ENCODE measurements at places on chromosomes 16 and 17. TPM values are rescaled to one million over a fixed set of nuclear protein-coding genes. Genes with fewer than 3 reads are reported as not detected.

- DNase-seq, result no peak
Measured at GRCh38 chr16:25224731-25225319, 8.1 kb downstream of the AQP8 start.

GRCh38 chr16:11205754-11206581, 50.0 kb downstream of the SOCS1 start:
- peak; percentile 46 for DNase-seq

- no peak for DNase-seq
Measured at GRCh38 chr16:55248494-55248893, 75.5 kb upstream of the IRX6 start.

DNA sequence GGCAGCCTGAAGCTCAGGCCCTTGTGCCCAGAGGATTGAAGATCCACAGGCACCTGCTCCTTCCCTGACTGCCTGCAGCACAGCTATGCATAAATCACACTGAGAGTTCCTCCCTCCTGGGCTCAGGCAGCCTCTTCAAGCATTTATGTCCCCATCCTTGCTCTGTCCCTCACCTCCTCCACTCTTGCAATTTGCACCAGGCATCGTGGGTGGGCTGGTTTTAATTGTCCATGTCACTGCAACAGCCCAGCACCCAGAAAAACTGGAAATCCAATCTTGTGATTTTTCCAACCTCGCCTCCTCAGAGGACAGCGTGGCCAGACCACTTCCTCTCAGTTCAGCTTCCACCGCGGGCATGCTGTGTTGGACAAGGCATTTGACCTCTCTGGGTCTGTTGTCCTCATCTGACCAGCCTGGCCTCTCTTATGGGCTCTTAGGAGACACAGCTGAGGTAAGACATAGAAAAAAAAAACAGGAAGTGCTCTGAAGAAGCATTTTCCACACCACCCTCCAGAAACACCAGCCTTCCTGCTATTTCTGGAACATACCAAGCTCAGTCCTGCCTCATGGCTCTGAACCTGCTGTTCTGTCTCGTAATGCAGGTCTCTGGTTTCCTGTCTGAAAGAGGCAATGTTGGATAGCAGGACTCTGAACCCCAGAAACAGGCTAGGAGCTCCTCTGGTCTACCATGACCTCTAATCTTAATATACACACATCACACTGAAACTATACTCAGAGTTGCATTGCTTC, 8.3 kb downstream of the TMEM114 start:
- DNase-seq, result no peak

DNA sequence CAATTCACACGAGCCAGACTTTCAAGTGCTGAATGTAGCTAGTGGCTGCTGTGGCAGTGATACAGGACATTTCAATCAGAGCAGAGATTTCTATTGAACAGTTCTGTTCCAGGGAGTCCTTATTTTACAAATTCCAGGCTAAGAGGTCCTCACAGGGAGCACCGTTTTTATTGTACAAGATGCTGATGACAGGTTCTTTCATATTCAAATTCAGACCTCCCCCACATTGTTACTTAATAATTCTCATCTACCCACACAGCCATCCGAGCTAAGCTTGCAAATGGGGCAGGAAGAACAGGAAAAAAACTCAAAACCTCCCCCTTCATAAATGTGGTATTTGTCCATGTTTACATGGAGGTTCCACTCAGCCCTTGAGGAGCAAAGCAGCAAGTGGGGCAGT, 9.8 kb downstream of the GABARAPL2 start:
- DNase-seq, result no peak

DNA sequence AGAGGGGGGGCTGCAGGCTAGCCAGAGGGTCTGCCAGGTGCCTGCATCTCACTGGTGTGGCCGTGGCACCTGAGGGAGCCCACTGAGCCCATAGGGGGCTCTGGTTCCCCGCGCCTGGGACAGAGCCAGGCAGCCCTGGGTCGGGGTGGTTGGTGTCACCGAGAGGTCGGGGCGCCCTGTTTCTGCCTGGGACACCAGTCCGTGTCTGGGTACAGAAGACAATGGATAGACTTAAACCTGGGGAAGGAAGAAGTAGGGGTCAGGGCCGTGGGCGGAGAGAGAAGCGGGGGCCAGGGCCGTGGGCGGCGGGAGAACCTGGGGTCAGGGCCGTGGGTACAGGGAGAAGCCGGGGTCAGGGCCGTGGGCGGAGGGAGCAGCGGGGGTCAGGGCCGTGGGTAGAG, 3.0 kb downstream of the RFNG start:
- no peak for DNase-seq

- peak; percentile 88 for DNase-seq
Measured at GRCh38 chr17:29140051-29140621, 40.1 kb downstream of the MYO18A start.

- DNase-seq, result no peak
Measured at GRCh38 chr17:8142158-8142886, 9.9 kb downstream of the PER1 start.

GRCh38 chr17:40545660-40546059, 19.6 kb downstream of the CCR7 start:
- no peak for DNase-seq

GRCh38 chr17:70317421-70317820, 148.1 kb downstream of the KCNJ2 start:
- DNase-seq, result no peak

DNA sequence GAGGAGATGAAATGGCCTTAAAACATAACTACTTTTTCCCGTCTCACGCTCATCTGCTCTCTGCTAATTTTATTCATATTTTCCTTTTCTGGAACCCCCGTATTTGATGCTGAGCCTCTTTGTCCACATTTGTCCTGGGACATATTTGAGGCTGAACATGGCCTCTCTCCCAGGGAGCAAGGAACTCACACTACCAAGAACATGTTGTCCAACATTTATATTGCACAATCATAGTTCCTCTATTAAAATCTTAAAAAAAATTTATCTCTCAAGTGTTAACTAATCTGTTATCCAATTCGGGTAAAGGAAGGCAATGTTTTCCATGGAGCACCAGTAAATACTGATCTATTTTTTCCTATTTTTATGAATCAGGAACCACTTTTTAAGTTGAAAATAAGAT, 60.2 kb downstream of the CMC2 start:
- no peak for DNase-seq

- DNase-seq, result no peak
Measured at GRCh38 chr16:69467080-69467479, 42.7 kb downstream of the CYB5B start.

DNA sequence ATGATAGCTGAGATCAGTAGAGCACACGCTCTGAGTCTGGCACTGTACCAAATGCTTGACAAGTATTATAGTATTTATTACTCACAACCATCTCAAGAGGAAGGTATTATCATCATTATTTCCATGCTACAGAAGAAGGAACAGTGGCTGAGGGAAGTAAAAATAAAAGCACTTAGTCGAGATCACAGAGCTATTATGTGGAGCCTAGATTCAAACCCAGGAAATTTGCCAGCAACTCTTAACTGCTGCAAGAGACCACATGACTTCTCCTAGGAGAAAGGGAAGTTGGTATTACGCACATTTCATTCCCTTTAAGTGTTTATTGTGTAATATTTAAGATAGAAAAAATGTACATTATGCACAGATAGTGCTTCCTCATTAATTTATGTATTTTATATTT, 1.0 kb upstream of the RHOT1 start:
- DNase-seq, result peak; percentile 49

- DNase-seq, result no peak
Measured at GRCh38 chr16:80947239-80947638, 59.4 kb downstream of the CMC2 start.

GRCh38 chr17:56876766-56877179, 37.1 kb downstream of the TRIM25 start:
- DNase-seq, result no peak

DNA sequence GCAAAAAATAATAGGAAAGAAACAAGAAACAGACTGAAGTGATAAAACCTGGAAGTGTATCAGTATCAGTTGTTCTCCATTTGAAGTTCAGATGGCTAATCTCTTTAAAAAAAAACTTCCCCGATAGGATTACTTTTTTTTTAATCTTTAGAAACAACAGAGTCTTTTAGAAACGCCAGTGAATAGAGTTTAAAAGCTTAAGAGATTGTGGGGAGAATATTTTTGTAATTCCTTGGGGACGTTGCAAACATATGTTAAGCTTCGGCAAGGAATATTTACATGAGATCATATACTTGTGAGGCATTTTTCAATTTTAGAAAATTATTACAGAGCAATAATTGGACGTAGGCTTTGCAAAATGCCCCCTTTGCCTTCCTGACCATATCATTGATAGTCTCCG, 13.2 kb downstream of the MAF start:
- DNase-seq, result no peak

GRCh38 chr16:49835161-49835777, 20.6 kb downstream of the ZNF423 start:
- DNase-seq, result no peak

DNA sequence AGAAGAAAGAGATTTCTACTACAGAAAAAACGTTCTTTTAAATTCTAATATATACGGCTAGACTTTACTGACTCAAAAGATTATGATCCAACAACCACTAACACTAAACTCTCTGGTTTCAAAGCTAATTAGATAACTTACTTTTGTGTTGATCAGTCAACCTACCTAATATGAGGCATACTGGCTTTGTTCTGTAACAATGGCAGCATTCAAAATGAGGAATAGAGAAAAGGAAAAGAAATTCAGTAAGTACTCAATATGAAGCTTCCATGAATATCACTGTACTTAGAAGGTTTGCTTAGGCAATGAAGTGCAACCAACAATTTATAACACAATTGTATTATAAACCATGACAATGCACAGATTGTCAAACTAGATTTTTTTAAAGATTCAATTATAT, 430.5 kb upstream of the PMFBP1 start:
- no peak for DNase-seq

- peak; percentile 90 for DNase-seq
Measured at GRCh38 chr16:56617212-56618085, 8.1 kb upstream of the MT1E start.

- DNase-seq, result no peak
Measured at GRCh38 chr16:57329718-57330327, 28.8 kb upstream of the CCL22 start.

GRCh38 chr16:48434653-48435317, 49.6 kb upstream of the SIAH1 start:
- no peak for DNase-seq

DNA sequence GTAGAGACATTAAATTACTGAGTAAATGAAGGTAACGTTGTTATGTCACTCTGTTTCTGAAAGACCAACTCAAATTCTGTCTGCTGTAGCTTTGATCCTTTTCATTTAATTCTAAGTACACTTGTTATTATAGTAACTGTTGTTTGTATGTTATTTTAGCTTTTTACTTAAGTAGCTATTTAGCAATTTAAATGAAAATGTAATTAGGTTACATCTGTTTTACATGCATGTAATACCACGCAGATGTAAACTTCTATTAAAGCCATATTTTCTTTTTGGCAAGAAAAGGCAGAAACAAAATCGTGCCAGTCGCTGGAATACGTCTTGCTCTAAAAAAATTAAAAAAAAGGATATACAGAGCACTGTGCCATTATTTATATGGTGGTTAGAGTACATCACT, 282.8 kb downstream of the FTO start:
- DNase-seq, result no peak

DNA sequence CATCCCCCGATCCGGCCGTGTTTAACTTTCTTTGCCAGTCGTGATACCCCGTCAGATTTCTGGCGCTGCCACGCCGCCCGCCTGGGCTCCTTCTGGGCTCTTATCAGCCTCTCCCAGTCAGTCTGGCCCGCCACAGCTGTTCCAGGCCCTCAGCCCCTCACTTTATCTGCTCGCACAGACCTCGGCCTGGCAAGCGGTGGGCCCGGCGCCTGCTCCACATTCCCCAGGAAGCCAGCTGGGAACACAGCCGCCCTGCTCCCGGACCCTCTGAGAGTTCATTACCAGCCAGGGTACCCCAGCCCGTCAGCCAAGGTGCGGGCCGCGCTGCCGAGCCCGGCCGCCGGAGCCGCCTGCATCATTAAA, 157.5 kb downstream of the ZNF423 start:
- no peak for DNase-seq

DNA sequence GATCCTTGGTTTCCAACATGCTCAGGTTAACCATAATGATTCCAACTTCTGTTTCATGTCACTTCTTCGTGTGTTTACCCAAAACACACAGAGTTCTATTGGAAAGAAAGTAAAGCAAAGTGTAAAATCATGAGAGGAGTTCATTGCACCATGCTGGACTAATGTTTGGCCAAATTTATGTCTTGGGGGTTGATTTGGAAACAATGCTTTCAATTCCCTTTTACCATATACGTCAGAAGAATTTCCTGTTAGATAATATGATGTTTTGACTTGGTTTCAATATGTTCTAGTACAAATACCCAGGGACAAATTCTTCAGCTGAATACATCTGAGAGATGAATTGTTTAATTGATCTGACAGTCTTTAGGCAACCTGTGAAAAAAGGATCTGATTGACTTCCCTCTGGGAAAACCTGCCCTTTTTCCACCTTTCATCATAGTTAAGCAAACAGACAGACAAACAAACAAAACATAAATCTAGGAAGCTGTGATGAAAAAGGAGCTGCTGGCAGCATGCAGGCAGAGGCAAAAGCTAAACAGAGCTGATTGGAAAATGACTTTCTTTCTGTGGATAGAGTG, 26.0 kb upstream of the MPHOSPH6 start:
- no peak for DNase-seq

DNA sequence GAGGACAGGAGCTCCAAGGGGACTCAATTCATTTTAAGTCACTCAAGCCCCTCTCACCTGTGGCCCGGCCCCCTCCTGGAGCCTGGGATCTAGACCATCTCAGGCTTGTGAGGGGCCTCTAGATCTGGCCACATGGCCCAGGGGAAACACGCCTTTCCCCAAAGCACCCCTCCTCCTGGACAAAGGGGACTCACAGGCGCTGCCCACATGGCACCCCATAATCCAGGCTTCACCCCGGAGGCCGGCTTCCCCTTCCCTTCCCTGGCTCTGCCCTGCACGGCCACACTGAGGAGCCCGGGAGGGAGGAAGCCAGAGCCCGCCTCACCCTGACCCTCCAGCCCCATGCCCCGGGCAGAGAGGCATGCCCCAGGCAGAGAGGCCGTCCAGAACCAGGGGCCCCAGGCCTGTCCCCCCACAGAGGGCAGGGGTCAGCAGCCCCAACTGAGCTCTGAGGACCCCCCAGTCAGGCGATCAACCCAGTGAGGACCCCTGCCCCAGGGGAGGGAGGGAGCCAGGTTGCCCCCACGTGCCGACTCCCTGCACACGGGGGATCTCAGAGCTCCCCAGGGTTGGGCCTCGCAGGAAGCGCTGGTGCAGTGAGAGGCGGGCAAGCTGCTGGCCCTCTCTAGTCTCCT, 10.9 kb downstream of the HS3ST6 start:
- DNase-seq, result no peak

- DNase-seq, result no peak
Measured at GRCh38 chr17:50273654-50274040, 619 bp upstream of the TMEM92 start.

GRCh38 chr17:48024149-48025039, 13.2 kb downstream of the COPZ2 start:
- peak; percentile 29 for DNase-seq

The WNK4 gene
- 0.26 TPM for total RNA-seq

The HEATR3 gene
- 25.7 TPM for total RNA-seq

The WNT9B gene
- not detected for total RNA-seq

The OSGIN1 gene
- total RNA-seq, result 4.0 TPM

The MRPL27 gene
- total RNA-seq, result 31.3 TPM

The SNX20 gene
- total RNA-seq, result 0.99 TPM

The HERPUD1 gene
- 211 TPM for total RNA-seq

The P2RX5 gene
- 0.52 TPM for total RNA-seq

The TBC1D3C gene
- not detected for total RNA-seq

The CDIPT gene
- total RNA-seq, result 79.9 TPM

The CHST5 gene
- total RNA-seq, result not detected

The PYCARD gene
- total RNA-seq, result 12.7 TPM

The NME2 gene
- total RNA-seq, result 108 TPM

The PTGES3L gene
- total RNA-seq, result 0.52 TPM

The WSCD1 gene
- 3.0 TPM for total RNA-seq

The HSD11B2 gene
- total RNA-seq, result 13.8 TPM

The TMUB2 gene
- 22.6 TPM for total RNA-seq

Data from body of pancreas (tissue), 4 donors.